Panc1 (cell line): ENCODE measurements at places on chromosomes 2 and 18. TPM values are rescaled to one million over a fixed set of nuclear protein-coding genes. Genes with fewer than 3 reads are reported as not detected.

Gene SCG2
- total RNA-seq = 1.7 TPM

Gene TTN
- total RNA-seq = 0.13 TPM

Gene NXPH2
- total RNA-seq = 5.4 TPM

DNA sequence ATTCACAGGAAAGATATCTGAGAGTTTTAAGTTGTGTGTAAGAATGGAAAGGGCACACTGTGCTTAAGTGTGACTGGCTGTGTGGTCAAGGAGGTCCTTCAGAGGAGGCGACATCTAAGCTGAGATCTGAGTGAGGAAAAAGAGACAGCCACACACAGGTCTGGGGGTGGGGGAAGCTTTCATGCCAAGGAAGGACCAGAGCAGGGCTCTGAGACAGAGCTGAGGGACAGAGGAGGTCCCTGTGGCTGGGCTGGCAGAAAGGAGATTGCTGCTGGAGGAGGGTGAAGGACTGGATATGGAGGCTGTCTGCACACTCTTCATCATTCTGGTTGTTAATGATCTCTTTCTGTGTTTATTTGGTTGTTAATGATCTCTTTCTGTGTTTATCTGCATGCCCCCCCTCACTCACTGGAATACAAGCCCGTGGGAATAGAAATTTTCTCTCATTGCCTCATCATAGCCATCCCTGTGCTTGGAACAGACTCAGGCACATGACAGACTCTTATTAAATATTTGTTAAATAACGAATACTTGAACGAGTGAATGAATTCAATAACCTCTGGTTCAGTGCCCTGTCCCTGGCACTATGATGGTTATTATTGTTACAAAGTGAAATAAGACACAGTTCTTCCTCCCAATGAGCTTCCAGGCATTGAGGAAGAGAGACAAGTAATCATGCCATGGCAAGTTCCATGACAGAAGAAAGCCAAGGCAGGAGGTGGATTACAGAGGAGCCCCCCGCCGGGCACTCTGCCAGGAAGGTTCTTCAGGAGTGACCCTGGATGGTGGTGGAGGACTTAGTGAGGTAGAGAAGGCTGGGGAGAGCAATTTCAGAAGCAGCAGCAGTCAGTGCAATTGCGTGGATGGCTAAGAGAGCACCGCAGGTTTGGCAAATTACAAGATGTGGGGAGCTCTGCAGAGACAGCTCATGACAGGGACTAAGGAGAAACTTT lies 399.4 kb upstream of the HS6ST1 start:
- DNase-seq = no peak
- H3K27me3 ChIP-seq = peaks cover 9% of the 10 kb centered on the region
- no peak overlapping the region for H3K4me3 ChIP-seq
- no peaks in the 10 kb centered on the region for H3K36me3 ChIP-seq

DNA sequence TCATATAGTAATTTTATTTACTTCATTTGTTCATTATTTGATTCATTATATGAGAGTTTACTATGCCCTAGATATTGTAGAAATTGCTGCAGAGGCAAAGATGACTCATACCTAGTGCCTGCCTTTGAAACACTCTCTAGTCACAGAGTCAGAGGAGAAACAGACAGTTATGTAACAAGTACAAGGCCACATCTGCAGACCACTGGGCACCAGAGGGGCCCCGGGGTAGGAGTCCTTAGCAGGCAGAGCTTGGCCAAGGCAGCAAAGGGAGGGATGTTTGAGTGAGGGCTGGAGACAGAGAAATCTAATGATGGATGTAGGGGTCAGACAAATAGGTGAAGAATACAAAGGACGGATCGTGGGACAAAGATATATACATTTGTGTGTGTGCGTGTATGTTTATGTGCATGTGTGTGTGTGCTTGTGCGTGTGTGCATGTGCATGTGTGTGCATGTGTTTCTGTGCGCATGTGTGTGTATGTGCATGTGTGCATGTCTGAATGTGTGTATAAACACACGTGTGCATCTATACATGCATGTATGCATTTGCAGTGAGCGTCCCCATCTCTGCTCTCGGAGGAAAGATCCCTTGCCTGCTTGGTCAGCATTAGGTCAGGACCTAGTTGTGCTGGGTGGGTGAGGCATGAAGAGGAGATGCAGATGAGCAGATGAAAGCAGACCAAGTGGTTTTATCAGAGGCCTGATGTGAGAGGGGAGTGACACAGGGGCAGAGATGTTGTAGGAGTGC lies 170.6 kb upstream of the MYT1L start:
- H3K27me3 ChIP-seq = no peaks in the 10 kb centered on the region; the same call in 1 of the 2 replicates
- no peak for DNase-seq
- H3K4me1 ChIP-seq = no peaks in the 10 kb centered on the region
- no peak overlapping the region for H3K4me3 ChIP-seq

DNA sequence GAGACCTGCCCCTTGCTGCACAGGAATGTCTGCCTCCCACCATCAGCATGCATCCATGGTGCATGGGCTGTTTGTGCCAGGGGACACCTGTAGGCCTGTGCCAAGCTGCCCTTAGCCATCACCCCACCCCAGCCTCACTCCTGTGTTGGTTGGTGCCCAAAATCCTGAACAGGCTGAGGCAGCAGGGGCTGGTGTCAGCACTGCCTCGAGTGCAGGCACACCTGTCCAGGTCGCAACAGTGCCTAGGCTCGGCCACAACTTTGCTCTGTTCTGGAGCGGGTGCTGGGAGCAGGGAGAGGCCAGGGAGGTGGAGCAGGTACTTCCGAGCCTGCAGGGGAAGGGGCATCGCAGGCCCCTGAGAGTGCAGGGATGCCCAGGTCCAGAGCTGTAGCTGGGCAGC lies 69.1 kb downstream of the SRBD1 start:
- no peaks in the 10 kb centered on the region for H3K27me3 ChIP-seq
- no peaks in the 10 kb centered on the region for H3K4me1 ChIP-seq
- DNase-seq = no peak
- H3K4me3 ChIP-seq = no peak overlapping the region
- H3K36me3 ChIP-seq = no peaks in the 10 kb centered on the region

DNA sequence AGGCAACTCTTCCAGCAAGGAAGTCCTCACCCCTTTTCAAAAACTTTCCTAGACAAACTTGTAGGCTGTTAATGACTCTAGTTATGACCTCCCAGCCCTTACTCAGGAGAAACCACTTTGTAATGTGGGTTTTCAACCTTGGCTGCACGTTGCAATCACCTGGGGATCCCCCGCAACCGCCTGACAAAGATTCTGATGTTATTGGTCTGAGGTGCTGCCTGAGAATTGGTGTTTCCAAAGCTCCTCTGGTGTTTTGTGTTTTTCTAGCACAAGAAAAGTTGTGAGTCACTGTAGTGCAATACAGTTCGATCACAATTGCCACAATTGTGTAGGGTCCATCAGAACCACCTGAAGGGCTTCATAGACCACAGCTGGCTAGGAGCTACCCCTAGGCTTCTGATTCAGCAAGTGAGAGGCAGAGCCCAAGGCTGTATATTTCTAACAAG lies 121.6 kb downstream of the SP100 start:
- H3K4me3 ChIP-seq = no peak overlapping the region
- H3K4me1 ChIP-seq = no peaks in the 10 kb centered on the region
- peaks cover under 1% of the 10 kb centered on the region; the same call in 1 of the 2 replicates for H3K27me3 ChIP-seq

GRCh38 chr18:76056471-76057110 lies 438.5 kb downstream of the ZNF516 start:
- no peak for DNase-seq
- H3K36me3 ChIP-seq = no peaks in the 10 kb centered on the region
- no peak overlapping the region for H3K27ac ChIP-seq
- no peak overlapping the region for H3K4me3 ChIP-seq
- H3K4me1 ChIP-seq = no peaks in the 10 kb centered on the region

GRCh38 chr2:215423234-215423633 lies 12.6 kb downstream of the FN1 start:
- peaks cover 3% of the 10 kb centered on the region; the same call in 1 of the 2 replicates for H3K27me3 ChIP-seq
- H3K4me1 ChIP-seq = no peaks in the 10 kb centered on the region
- no peaks in the 10 kb centered on the region for H3K36me3 ChIP-seq
- H3K4me3 ChIP-seq = no peak overlapping the region

GRCh38 chr2:100174026-100174431 lies 31.6 kb upstream of the AFF3 start:
- no peak overlapping the region for H3K4me3 ChIP-seq
- DNase-seq = no peak
- H3K36me3 ChIP-seq = no peaks in the 10 kb centered on the region
- H3K27me3 ChIP-seq = no peaks in the 10 kb centered on the region
- H3K27ac ChIP-seq = no peak overlapping the region
- no peaks in the 10 kb centered on the region; the same call in 1 of the 2 replicates for H3K4me1 ChIP-seq
